ENCODE measurements at places on chromosomes 11 and 22.
A peak's percentile ranks its signal among the peaks of the same experiment; 100 is the strongest.

- DNase-seq: peak; percentile 35
Observed at GRCh38 chr22:48855593-48856307, 971.9 kb downstream of the BRD1 start.

DNA sequence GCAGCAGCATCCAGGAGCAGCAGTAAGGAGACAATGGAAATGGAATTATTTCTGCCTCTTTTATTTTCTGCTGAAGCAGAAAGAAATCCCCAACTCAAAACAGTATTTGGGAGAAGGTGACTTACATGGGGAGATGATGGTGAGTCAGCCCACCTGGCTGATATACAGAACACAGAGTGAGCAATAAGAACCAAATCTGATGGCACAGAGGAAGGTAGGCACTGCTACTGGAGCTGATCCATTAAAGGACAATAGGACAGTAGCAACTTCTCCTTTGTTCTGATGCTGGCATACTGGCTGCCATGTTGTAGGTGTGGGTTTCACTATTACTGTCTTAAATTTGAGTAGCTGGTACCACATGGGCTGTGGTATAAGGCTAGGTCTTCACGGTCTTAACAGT, 45.2 kb downstream of the CLPB start:
- no peak for DNase-seq

DNA sequence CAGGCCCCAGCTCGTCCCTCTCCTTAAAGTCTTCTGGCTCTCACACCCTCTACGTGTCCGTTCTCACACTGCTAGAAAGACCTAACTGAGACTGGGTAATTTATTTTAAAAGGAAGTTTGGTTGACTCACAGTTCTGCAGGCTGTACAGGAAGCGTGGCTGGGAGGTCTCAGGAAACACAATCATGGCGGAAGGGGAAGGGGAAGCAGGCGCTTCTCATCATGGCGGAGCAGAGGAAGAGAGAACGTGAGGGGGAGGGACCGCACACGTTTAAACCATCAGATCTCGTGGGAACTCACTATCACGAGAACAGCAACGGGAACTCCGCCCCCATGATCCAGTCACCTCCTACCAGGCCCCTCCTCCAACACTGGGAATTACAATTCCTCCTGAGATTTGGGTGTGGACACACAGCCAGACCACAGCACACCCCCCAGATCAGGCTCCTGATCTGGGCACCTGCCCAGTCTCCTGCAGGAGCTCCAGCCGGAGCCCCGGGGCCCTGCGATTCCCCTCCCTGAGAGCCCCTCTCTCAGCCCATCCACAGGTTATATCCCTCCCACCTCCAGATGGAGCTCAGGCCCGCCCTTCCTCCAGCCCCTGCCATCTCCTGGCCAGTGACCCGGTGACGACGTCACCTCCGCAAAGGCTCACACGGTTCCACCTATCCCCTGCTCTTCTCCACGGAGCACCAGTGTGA, 170.2 kb downstream of the BRD1 start:
- DNase-seq: no peak

DNA sequence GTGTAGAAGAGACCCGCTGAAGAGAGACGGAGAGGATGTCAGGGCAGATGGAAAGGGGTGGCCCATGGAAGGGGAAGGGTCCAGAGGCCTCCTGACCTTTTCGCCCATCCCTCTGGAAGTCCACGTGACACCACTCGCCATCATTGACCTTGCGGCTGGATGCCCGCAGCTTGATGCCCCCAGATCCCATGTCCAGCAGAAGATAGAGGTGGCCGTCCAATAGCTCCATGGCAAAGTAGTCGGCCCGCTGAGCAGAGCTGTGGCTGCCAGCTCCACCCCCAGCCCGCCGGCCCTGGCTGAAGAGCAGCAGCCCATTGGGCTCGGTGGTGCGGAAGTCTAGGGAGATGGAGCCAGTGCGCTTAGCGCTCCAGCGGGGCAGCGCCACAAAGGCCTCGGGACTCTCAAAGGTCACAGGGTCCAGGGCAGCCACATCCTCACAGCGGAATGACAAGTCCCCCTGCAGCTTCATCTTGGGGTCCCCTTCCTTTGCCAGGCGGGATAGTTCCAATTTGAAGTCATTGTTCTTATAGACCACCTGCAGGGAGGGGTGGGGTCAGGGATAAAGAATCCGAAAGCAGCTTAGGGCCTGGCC, 55.7 kb downstream of the NRXN2 start:
- DNase-seq: no peak

- DNase-seq: peak; percentile 76
Observed at GRCh38 chr11:119338318-119338890, 2.3 kb downstream of the C1QTNF5 start.

DNA sequence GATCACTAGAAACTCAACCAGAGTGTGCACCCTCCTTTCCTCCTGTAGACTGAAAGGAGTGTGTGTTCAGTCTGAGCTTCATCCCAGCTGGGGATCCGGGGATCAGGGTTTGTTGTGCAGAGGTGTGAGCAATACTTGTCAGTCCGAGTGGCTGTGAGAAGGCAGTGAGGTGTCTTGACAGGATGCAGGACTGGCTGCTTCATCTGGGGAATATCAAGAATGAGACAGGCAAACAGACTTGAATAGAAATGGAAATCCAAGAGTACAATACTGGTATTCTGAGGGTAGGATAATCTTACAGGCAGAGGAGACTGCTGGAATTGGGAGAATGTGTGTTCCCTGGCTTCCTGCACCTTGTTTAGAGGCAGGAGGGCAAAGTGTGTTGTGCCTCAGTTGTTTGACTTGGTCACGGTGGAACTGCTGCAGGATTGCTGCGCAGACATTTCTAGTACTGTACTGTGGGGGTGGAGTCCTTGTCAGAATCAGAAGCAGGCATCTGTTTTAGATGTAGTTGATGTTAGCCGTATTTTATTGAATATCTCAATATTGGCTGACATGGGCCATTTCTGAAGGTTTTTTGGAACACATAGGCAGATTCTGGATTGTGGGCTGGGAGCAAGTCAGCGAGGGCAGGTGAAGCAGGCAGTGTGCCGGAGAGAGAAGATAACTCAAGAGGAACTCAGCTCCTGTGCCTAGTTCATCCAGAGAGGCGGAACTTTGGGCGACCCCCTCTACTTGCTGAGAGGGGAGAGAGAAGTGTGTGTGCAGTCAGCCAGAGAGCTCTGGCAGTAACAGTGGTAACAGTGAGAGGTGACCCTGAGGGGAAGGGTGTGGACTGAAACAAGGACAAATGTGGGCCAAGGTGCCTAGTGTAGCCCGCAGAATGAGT, 27.1 kb upstream of the GRK2 start:
- no peak for DNase-seq

GRCh38 chr22:29691636-29692326, 28.0 kb upstream of the CABP7 start:
- DNase-seq: no peak

- DNase-seq: no peak
Observed at GRCh38 chr11:2436521-2437031, 7.7 kb downstream of the TRPM5 start.

- DNase-seq: no peak
Observed at GRCh38 chr11:122705396-122705795, 49.9 kb downstream of the UBASH3B start.

- no peak for DNase-seq
Observed at GRCh38 chr11:60699284-60699691, at the start of gene MS4A8. Gene MS4A8, plus strand, starts transcription at chr11:60699612. Its CDS starts 1,249 bp downstream, at chr11:60700861.

DNA sequence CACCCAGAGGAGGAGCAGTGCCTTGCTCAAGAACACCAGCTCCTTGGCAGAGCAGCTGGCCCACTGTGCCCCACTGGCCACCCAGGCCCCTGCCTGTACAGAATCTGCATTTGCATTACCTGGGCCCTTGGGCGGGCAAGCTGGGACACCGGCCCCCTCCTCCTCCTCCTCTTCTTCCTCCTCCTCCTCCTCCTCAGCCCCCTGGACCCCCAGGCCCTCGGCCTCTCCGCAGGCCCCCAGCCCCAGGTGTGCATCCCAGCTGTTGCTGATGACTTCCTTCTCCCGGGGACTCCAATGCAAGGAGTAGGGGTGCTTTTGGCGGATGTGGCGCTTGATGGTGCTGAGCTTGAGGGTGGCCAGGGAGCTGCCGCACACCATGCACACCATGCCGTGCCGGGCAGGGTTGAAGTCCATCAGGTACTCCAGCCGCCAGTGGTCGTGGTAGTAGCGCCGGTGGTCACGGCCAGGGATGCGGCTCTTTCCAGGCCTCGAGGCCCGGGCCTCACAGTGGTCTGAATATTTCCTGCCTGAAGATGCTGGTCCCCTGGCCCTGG, 2.8 kb downstream of the ZFTA start:
- no peak for DNase-seq

- DNase-seq: no peak
Observed at GRCh38 chr11:108663154-108663877, 1.6 kb upstream of the DDX10 start.

- no peak for DNase-seq
Observed at GRCh38 chr22:29733362-29734201, 13.8 kb downstream of the CABP7 start.

DNA sequence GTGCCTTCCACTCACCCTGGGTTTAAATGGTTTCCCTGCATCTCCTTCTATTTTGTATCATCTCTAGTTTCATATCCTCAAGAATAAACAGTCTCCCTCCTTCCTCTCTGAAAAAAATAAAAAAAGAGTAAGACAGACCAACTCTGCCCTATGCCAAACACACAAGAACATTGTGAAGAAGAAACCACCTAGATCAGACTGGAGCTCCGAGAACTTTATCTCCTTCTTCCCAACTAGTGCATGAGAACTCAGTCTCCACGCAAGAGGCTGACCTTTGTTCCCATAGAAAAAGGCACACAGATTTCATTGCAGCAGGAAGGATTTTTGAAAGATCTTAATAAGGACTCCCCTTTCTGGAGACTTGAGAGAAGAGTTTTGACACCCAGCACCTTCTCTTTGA, 8.7 kb upstream of the PEX26 start:
- DNase-seq: no peak

GRCh38 chr22:26903030-26903856, 245.9 kb downstream of the MIAT start:
- no peak for DNase-seq

- DNase-seq: no peak
Observed at GRCh38 chr11:58502004-58502403, 5.9 kb downstream of the OR5B21 start.

- no peak for DNase-seq
Observed at GRCh38 chr11:134628426-134628825, 216.4 kb upstream of the B3GAT1 start.

- no peak for DNase-seq
Observed at GRCh38 chr11:24509114-24509513, 12.3 kb downstream of the LUZP2 start.

- no peak for DNase-seq
Observed at GRCh38 chr11:124199702-124200101, 16.6 kb downstream of the OR10D3 start.

GRCh38 chr22:48118654-48119053, 1356.2 kb downstream of the TBC1D22A start:
- DNase-seq: no peak

DNA sequence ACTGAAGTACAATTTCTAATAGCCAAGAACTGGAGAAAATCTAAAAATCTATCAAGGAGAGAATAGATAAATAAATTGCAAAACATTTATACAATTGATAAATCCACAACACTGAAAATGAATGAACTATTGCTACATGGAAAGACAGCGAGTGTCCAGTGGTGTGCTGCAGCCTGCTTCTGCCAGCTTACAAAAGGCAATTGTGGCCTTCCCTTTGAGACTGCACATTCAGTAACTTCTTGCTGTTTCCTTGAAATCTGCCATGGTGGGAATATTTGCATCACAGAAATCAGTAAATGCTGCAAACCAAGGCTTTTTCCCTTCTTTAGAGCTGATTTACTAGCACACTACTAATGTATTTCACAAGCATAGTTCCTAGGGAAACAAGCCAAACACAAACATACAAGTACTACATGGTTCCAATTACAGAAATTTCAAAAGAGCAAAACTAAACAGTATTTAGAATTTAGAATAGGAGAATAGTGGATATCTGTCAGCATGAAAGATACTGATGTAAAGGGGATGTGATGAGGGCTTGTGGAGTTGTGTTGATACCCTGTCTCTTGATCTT, 76.9 kb upstream of the TRIM77 start:
- DNase-seq: no peak

DNA sequence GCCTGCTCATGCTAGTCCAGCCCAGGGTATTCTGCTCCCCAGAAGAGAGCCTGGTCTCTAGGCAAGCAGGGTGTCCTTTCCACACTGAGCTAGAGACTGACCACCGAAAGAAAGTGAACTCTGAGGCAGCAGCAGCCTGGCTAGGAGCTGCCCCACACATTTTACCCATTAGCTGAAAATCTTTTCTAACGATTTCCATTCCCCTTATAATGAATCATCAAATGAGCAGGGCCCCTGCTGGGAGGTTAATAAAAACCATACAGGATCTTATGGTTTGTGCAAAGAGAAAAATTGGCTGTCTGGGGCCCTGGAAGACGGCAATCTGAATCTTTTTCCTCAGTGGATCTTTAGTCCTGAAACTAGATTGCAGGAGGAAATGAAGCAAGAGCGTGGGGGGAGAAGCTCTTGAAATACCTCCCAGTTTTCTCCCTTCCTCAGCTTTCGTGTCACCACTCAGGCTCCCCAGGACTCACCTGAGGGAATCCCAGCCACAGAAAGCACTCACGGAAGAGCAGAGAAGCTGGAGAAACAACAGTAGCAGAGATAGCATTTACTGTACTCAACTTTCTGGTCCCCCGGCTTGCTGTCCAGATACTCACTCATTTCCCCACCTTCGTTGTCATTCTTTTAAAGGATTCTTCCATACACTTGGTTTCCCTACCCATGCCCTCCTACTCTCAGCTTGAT, 74.7 kb upstream of the CD44 start:
- no peak for DNase-seq

- no peak for DNase-seq
Observed at GRCh38 chr11:16862726-16863125, 124.3 kb downstream of the C11orf58 start.

DNA sequence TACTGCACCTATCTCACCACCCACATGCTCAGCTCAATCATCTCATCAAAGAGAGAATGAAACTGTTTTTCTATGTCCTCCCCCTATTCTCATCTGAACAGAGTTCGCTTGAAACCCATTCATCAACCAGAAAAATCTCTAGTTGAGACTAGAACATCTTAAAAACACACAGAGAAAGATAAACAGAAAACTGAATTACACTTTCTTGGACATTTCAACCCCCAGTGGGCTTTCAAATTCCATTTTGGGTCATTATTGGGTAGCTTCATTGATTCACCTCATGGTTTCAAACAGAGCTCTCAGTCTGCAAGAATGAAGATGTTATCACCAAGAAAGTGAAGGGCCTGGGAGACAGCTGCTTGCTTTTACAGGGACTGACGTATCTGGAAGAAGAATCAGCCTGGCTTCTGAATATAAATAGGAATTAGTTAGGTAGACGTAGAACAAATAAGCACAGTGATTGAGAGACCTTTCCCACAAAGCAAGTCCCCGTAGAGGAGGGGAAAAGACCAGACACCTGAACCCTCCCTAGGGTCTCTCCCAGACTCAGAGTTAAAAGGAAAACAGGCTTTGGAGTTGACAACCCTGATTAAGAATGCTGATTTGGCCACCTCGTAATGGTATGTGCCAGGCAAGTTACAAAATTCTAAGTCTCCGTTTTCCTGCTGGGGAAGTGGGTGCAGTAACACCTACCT, 155.7 kb downstream of the BBOX1 start:
- DNase-seq: no peak

GRCh38 chr11:133526790-133527189, 5.5 kb downstream of the OPCML start:
- no peak for DNase-seq

GRCh38 chr11:65862191-65862735, 2.0 kb downstream of the MUS81 start:
- DNase-seq: no peak

Measured in dorsolateral prefrontal cortex (tissue), 122 donors.